NCI-H2081 treated with DMSO at 0.1 percent for 48 hours (cell line): ENCODE measurements at places on chromosomes 12 and 14.

DNA sequence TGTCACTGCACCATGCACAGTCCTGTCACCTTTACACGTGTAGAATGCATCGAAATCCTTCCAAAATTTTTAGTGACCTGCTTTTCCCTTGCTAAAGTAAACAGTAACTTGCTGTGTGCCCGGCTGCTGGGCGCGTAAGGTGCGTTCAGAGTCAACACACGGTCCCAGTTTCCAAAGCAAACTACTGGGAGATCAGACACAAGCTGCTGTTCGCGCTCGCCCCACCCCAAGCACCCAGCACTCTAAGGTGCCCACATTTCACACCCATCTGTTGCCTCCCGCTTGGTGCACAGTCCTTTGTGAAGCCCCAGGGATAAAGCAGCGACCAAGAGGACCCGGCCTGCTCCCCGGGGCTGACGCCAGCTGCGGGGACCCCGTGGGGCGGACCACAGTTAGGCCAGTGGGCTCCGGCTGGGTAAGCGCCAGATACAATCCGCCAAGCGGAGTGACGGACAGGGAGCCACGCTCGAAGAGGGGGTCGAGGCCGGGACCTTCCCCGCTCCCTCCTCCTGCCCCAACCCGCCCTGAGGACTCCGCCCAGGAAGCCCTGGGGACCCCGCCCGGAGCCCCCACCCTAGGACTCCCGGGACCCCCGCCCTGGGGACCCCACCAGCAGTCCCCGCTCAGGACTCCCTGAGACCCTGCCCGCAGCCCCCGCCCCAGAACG lies 633 bp downstream of the STX2 start:
- no peak for DNase-seq

DNA sequence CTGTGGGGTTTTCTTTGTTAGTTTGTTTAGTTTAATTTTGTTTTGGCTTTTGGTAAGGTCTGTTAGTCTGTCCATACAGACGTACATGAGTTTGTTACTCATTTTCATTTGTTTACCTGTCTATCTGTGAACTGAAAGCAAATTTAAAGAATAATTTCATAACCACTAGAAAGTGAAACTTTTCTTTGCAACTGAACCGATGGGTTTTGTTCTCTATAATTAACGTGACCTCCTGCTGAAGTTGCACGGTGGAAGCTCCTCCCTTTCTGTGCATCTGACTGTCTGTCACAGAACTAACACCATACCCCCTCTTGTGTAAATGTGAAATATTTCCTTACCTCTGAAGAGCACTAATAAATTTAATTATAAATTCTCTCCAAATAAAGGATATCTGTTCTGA lies 595.5 kb downstream of the GALC start:
- DNase-seq: no peak

- peak; percentile 22 for DNase-seq
Measured at GRCh38 chr12:27142101-27142721, 59.8 kb upstream of the C12orf71 start.

GRCh38 chr14:80390906-80391305 lies 179.6 kb upstream of the DIO2 start:
- no peak for DNase-seq

- no peak for DNase-seq
Measured at GRCh38 chr14:63452796-63453195, 90.4 kb downstream of the PPP2R5E start.

- no peak for DNase-seq
Measured at GRCh38 chr12:31205054-31205453, 120.9 kb downstream of the SINHCAF start.

DNA sequence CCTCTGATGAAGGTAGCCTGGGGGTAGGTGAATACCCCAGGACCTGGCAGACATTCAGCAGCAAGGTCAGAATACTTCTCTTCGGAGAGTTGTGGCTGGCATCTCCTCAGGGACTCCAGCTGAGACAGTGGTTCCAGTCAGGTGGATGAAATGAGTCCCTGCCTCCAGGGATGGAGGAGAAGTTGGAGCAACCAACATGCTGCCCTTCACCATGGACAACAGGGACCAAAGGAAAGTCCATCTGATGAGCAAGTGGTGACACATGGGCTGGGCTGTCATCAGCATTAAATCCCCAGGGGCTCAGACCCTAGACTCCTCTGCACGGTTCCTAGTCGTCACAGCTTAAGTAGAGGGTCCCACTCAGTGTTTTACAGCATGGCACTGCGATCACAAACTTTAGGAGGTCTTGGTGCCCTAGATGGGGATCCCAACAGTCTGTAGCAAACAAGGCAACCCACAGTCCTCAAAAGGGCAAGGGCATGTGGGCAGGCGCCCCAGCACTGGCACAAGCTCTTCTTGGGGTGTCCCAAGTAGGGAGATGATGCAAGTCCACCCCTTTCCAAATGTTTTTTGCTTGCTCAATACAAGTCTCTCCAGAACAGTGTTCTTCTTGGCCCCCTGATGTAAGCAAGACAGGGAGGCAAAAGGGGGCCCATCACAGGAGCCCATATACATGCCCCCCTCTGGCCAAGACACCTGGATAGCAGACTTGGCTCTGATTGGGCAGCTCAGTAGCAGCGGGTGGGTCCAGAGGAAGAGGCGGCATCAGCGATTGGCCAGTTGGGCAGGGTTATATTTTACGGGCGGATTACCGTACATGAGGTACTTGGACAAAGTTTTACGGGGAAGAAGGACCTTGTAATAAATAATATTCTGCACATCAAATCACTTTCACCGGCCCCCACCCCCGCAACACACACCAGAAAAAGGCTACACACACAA lies 10.8 kb upstream of the CDH24 start:
- no peak for DNase-seq
